ENCODE measurements at places on chromosomes 12 and 14. TPM values are rescaled to one million over a fixed set of nuclear protein-coding genes. Genes with fewer than 3 reads are reported as not detected.

Gene TMEM132C
- total RNA-seq: 2.2 TPM

Gene TMEM179
- total RNA-seq: 0.40 TPM

Gene PTCSC3
- total RNA-seq: not detected

Gene CMA1
- not detected for total RNA-seq

Gene LUM
- 213 TPM for total RNA-seq

- no peak for DNase-seq
Measured at GRCh38 chr12:107549651-107550480, 135.7 kb upstream of the PWP1 start.

- no peak for DNase-seq
Measured at GRCh38 chr12:49091836-49092085, 2.8 kb downstream of the DHH start.

- no peak for DNase-seq
Measured at GRCh38 chr12:94046626-94047410, 101.6 kb upstream of the PLXNC1 start.

- no peak for DNase-seq
Measured at GRCh38 chr14:23380197-23380914, 3.5 kb downstream of the CMTM5 start.

DNA sequence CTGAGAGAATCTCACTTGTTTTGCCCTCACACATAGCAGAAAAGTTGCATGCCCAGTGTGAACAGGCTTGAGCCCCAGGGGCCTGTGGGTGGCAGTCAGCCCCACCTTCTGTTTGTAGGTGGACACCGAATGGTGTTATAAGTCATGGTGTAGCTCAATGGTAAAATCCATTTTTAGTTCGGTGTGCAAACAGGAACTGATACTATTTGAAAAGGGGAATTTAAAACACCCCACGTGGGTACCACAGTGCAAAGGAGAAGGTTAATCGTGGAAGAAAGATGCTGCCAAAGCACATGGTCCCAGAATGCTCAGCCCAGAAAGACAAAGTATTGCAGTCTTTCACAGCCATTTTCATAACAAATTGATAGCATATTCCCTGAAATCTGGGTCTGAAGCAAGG lies 71.8 kb upstream of the GZMB start:
- DNase-seq: no peak

DNA sequence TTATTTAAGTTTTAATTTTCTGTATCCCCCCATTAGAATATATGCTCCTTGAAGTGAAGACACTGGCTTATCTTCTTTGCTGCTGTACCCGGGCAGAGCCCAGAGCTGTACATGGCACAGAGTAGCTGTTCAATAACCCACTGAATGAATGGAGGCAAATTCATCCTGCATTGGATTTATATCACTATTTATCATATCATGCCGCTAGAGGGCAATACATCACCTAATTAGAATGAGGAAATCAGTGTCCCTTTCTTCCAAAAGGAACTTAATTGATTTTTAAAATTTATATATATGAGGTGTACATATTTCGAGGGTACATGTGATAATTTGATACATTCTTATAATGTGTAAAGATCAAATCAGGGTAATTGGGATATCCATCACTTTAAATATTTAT lies 89.2 kb upstream of the TMEM260 start:
- DNase-seq: no peak

DNA sequence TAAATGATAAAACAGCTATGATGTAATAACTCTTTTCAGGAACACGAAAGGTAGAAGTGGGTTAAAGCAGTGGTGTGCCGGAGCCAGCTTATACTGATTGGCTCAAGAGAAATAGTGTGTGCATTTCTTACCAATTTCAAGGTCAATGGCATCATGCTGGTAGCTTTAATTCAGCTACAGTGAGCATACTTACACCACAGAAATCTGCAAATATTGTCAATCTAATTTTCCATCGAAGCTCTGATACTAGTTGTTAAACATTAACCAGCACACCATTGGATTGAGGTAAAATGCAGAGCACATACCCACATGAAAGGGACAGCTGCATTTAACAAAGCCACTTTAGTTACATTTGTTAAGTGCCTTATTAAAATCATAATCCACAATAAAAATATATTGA lies 225.7 kb downstream of the KCNC2 start:
- DNase-seq: no peak

DNA sequence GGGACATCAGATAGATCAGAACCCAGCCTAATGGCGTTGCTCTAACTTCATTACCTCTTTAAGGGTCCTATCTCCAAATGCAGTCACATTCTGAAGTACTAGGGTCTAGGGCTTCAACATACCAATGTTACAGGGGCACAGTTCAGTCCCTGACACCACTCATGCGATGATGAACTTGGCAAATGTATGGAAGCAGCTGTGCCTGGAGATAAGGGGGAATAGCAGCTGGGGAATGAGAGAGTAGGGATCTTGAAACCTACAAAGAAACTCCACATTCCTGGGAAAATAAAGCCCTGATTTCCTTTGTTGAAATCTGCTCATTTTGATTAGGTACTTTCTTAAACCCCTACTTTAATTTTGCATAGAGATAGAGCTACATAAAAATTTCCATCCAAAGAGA lies 20.5 kb upstream of the TMCC3 start:
- DNase-seq: no peak

GRCh38 chr12:97363693-97364092 lies 98.9 kb upstream of the RMST start:
- no peak for DNase-seq

DNA sequence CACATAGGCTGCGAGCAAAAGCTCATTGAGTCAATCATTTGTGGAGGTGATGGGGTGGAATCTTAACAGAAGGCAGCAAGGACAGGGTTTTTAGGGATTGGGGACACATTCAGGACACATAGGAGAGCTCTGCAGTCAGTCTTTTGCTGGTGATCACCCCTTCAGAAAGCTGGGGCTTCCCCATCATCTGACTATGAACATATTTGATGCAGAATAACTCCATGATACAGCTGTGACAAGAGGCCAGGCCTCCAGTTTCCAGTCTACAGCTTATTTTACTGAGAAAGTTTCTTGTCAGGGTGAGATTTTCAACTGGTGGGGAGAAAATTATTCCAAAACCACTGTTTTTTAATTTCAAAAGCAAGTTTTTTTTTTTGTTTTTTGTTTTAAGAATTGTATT lies 134.2 kb downstream of the TMEM30B start:
- DNase-seq: no peak

DNA sequence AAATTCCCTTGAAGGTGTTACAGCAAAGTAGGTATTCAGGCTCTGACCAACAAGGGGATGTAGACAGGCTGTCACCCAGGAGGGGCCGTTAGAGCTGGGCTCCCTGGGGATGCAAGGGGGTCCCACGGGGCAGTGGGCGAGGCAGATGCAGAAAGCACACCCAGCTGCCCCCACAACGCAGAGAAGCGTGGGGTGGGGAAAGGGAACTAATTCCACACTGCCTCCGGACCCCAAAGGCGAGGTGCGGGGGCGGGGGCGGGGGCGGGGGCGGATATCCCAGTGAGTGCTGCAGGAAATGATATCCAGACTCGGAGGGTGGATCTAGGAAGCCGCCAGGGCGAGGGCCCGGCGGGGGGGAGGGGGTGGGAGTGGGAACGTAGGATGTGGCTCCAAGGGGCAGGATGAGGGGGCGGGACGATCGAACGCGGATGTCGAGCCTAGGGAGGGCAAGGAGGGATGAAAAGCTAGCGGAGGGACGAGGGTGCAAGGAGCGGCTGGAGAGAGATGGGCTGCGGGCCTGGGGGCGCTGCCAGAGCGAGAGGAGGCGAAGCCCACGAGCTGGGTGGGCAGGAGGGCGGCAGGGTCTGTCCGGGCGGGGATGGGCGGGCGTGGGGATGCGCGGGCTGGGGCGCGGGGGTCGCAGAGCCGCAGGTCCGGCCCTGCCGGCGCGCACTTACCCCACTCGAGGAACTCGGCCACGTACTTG lies 874 bp downstream of the CDC42BPB start:
- DNase-seq: peak; percentile 88

DNA sequence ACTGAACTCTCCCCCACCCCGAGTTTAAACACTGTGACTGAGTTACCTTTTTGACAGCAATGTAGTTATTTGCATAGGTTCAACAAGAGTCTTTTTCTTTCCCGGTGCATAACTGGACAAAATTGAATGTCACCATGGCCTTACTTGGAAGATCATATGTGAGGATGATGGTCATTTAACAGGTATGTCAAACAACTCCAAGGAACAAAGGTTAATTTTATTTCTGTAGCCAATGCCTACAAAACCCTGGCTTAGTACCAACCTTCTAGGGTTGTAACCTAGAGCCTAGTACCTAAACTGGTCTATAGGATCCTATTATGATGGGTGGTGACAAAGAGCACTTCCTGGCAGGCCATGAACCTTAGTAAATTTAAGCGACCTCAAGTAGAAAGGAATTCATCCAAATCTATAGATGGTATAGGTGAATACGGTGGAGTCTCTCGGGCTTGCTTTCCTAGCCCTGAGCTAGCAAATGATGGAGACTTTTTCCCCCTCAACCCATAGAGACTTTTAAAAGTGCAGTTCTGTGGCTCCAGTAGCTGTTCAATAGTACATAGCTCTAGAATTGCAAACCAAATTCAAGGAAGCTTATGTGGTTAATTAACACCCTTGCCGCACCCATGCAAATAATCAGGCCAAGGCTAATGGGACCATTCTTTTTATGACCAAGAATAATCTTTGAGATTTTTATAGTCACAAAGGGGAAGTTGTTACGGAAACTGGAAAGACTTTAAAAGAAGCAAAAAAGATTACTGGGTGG lies 89.0 kb downstream of the SLC38A1 start:
- DNase-seq: no peak

GRCh38 chr14:85528897-85529631 lies 880 bp upstream of the FLRT2 start:
- DNase-seq: no peak

DNA sequence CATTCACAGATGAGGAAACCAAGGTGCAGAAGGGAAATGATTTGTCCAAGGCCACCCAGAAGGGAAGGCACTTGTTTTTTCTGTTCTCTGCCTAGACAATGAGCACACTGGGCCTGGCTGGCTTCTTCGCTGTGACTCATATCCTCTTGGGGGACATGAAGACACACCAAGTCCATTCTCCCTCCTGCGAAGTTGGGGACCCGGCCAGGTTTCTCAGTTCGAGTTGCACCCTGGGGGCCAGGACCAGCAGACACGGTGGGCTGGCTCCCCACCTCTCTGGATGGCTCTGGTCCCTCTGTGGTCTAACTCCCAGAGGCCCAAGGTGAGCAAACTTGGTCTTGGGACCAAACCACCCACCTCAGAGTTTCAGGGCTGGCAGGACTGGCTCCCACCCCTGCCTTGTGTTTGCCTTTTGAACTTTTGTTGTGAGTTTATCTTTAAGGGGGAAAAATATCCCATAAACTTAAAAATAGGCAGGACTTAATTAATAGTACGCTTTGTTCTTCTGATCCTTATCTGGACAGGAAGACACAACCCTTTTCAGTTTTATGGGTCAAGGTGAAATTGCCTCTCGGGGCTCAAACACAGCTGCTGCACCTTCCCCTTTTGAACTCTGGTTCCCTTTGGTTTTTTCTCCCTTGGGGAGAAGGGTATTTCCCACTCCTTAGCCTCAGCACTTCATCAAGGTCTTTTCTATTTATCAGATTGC lies 9.0 kb upstream of the MLEC start:
- DNase-seq: peak; percentile 55

Data from heart left ventricle (tissue), 16 donors.